NCI-H1436 treated with DMSO at 0.1 percent for 48 hours (cell line): ENCODE measurements at places on chromosomes 16 and 17.

GRCh38 chr16:17365591-17366298 lies 105.0 kb downstream of the XYLT1 start:
- DNase-seq = no peak

DNA sequence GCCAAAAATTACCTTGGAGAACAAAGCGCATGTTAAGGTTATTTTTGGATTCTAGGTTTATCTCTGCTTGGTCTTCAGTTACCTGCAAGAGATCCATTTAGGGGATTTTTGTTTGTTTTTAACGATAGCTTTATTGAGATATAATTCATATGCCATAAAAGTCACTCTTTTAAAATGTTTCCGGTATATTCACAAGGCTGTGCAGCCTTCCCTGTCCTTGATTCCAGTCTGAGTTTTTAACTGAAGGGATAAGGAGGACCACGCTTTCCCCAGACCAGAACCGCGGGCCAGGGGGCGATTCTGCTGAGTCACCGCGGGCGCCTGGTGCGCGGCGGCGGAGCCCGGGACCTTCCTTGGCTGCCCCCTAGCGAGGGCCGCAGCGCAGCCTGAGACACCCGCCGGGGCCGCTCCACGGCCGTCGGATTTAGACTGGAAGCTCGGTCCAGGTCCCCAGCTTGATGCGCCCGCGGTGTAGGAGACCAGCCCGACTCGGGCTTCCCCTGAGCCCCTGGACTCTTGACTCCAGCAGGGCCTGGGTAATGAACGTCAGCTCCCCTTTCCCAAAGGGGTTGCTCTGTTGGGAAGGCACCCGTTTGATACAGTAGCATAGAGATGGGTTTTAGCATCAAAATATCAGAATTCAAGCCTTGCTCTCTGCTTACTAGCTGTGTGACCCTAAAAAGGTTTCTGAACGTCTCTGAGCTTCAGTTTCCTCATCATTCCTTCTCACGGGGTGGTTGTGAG lies 50.0 kb upstream of the STH start:
- no peak for DNase-seq

- no peak for DNase-seq
Measured at GRCh38 chr16:20774703-20775362, 11.0 kb downstream of the ACSM3 start.

- DNase-seq = no peak
Measured at GRCh38 chr16:280005-280460, 358 bp upstream of the ARHGDIG start.
